ENCODE measurements at places on chromosomes 2 and 18.

GRCh38 chr18:25099895-25100294 is 252.1 kb downstream of the ZNF521 start:
- DNase-seq, result no peak

DNA sequence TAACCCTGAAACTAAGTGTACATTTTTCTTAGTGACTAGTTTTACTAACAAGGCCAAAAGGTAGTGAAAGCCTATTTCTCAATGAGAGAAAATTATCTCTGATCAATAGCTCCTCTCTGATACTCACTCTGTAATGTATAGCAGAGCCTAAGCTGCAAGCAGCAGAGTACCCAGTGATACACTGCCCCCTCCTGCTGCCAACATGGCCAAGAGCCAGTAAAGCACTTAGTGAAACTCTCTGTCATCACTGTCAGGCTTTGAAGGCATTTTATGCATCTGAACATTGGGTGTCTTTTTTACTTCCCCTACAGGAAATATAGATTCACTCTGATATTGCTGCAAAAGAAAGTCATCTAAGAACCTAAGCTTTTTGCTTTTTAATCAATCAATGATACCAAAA is 784.1 kb upstream of the CDH7 start:
- DNase-seq, result no peak

GRCh38 chr2:178747767-178748166 is 59.5 kb downstream of the TTN start:
- no peak for DNase-seq

DNA sequence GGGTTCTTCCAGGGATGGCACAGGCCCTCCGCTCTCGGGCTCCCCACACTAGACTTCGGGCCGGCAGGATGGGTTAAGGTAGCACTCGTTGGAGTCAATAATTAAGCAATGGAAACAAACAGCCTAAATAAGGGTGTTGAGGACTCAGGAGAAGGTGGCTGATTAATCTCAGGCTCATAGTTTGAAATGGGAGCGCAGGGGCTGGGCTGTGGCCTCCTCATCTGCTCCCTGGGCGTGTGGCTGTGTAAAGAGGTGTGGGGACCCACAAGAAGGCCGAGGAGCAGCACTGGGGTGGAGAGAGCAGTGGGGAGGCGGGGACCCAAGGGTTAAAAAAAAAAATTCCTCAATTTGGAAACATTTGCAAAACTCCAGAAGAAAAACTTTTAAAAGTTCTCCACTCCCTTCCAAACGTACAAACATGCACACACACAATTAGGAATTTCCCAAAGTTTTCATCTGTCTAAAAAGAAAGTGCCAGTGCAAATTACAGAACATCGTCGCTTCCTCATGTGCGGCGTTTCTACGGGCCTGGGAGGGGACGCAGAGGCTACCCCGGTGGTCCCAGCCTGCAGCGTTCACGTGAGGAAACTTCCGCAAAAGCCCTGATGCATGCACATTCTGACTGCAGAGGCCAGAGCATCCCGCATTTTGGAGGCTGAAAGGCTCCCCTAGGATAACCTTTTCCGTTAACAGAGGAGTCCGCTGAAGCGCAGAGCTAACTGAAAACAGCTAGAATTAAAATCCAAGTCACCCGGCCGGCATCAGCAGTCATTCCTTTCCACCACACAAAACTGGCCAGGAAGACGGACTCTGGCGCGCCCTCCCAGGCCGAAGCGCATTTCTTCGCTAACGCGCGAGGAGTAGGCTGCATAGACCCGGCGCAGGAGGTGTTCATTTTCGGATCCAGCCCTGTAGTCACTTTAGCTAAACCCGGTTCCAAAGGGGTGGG is 1.0 kb upstream of the TUBB6 start:
- no peak for DNase-seq

GRCh38 chr2:239929504-239929903 is 95.6 kb downstream of the NDUFA10 start:
- DNase-seq, result no peak

GRCh38 chr18:21747764-21748693 is 7.4 kb downstream of the MIB1 start:
- DNase-seq, result no peak

- no peak for DNase-seq
Measured at GRCh38 chr2:30679426-30680088, 127.7 kb downstream of the CAPN13 start.

DNA sequence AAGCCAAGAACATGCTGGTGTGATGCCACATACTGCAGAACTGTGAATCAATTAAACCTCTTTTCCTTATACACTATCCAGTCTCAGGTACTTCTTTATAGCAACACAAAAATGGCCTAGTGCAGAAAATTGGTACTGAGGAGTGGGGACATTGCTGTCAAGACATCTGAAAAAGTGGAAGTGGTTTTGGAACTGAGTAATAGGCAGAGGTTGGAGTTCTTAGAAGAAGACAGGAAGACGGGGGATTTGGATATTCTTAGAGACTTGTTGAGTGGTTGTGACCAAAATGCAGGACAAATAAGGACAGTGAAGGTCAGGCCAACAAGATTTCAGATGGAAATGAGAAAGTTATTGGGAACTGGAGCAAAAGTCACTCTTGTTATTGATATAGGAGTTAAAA is 31.3 kb upstream of the CDH2 start:
- DNase-seq, result no peak

DNA sequence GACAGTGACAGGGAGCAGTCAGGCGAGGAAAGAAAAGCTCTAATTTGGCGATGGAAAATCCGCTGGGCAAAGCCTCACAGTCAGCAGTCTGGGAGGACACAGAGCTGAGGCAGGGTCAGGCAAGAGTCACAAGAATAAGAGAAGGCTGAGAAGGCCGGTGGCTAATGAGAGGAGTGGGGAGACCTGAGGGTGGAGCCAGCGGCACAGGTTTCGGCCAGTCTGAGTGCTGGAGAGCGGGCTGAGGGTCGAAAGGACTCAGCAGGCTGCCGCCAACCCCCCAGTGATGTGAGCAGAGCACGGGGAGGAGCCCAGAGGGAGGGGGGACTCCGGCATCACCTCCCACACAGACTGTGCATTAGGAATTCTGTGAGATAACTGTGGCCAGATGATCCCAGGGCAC is 500.6 kb upstream of the MYT1L start:
- DNase-seq, result no peak

DNA sequence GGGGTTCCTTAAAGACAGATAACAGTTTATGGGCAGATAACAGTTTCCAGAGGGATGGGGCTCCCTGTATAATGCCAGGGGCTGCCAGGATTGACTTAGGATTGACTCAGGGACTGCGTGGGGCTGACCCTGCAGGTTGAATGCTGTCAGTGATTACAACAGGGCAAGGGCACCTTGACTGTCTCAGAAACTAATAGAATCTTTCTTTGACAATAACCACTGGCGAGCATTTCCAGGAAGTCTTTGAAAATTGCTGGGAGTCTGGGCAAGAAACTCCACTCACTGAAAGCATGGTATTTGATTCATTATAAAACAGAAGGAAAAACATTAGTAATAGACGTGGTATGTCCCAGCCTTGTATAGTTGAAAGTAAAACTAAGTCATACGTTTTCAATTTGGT is 101.0 kb downstream of the GPD2 start:
- no peak for DNase-seq

GRCh38 chr2:144115739-144116291 is 404.1 kb downstream of the ZEB2 start:
- no peak for DNase-seq

DNA sequence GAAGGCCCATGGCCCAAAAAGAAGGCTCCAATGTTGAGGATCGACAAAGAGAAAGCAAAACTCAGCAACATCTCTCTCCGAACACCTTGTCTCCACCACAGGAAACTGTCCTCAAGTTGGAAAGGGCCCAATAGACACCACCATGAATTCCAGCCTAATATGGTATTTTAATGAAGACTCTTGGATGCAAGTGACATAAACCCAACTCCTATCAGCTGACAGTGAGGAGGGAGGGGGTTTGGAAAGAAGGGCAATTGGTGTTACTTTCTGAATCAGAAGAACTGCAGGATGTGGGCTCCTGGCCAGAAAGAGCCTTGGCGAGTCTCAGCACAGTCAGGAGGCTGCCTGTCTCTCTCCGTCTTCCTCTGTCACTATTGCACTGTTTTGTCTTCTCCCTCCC is 40.3 kb upstream of the SIGLEC15 start:
- no peak for DNase-seq

DNA sequence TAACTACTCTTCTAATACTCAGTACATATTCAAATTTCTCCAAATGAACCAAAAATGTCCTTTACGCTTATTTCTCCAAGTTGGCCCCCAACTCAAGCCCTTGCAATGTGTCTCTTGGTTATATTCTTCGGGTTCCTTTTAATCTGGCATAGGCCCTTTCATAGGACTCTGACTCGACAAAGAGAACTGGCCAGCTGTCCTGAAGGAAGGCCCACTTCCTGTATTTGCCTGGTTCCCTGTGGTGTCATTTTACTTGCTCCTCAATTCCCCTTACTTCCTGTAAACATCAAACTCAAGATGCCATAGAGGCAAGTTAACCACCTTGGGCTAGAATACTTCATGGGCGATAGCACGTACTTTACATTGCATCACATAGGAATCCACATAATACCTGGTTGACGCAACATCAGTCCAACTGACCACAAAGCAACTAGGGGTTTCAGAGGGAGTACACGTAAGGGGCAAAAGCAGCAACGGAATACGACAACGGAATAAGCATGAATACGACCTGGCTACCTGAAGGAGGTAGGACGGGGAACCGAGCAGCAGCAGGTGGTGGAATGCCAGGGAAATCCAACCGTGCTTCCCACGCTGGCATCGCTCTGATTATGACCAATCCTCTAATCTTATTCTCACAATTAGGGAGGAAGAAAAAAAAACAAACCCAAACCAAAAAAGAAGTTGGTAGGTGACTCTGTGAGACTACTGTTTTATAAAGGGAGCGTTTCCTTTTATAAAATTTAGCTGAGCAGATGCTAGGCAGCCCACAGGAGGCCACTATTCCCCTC is 823 bp upstream of the GORASP2 start:
- DNase-seq, result no peak

DNA sequence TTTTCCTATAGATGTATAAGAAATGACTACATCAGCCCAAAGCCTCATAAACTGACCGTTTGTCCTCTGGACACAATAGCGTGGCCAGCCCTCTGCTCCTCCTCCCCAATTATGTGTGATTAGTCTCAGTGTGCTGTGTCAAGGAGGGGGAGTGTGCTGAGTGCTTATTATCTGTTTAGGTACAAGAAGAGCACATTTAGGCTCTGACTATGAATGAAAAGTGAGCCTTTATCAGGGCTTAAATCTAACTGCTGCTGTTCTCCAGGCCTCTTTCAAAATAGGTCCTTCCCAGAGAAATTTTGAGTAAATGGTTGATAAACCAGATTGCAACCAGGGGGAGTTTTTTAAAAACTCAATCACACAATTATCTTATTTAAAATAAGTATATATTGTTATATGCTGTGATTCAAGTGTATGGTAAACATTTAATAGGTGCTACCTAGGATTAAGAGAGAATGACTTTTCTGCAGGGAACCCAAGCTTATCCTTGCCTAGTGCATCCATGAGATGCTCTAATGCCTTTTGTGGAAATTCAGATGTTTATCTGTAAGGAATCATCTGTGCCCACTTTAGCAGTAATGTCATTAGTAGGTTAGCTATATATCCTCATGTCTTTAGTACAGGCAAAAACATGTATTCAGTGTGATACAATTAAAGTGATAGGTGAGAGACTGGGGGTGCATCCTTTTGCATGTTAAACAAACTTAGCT is 168.7 kb upstream of the SIX3 start:
- DNase-seq, result no peak

- DNase-seq, result no peak
Measured at GRCh38 chr2:60500861-60501260, 52.6 kb downstream of the BCL11A start.

GRCh38 chr2:99554871-99555270 is 65.1 kb upstream of the REV1 start:
- no peak for DNase-seq

DNA sequence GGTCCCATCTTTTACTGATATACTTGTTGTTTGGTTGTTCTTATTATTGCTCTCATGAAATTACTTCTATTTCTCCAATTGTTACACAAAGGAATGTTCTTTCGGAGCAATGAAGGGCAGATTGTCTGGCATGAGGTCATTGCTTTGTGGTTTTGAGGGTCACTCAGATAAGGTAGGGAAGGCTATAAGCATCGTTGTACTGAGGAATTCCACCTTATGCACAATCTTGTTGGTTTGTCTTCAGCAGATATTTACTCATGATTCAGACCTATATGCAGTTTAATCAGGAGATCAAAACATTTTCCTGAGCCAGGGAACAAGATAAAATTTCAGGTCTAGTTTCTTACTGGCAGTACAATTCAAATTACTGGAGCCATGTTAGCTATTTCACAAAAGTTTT is 163.0 kb upstream of the SPHKAP start:
- no peak for DNase-seq

GRCh38 chr2:127024769-127025358 is 82.1 kb downstream of the BIN1 start:
- DNase-seq, result no peak

DNA sequence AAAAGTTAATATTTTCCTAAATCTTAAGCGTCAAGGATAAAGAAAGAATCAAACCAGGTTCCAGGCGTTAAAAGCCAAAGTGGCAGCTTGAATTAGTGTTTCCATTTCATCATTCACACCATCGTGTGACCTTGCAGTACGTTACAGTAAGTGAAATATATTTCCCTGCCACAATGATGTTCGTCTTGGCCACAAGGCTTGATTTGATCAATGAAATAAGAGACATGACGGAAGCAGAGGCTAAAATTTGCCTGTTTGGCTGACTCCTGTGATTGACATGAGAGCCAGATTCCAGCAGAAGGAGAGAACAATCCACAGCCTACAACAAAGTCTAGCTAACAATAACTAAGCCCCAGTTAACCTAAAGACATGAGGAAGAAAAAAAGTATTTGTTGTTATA is 62.0 kb downstream of the ASXL2 start:
- no peak for DNase-seq

GRCh38 chr2:73070643-73071359 is 711 bp downstream of the SFXN5 start:
- no peak for DNase-seq

DNA sequence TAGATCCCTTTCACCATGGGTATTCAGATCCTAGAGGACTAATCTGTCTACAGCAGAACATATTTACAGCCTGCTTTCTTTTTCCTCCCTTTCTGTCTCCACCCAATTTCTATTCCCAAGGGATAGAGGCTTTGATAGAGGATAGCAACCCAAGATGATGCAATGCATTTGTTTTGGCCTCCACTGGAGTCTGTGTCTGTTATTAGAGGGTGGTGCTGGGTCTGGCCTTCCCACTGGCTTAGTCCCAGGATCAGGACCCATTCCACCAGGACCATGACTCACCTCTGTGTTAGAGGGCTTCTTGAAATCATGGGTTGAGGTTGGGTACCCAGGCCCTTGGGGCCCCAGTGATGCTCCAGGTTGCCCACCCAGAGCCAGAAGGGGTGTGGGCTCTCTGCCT is 239.7 kb upstream of the TNP1 start:
- no peak for DNase-seq

- no peak for DNase-seq
Measured at GRCh38 chr18:7452331-7452730, 114.8 kb upstream of the PTPRM start.

- no peak for DNase-seq
Measured at GRCh38 chr18:23243178-23243577, 107.9 kb downstream of the CABLES1 start.

GRCh38 chr2:125839945-125840344 is 816.0 kb upstream of the GYPC start:
- DNase-seq, result no peak

All from NCI-H1048 (cell line).